ENCODE measurements at places on chromosomes 2 and 18. TPM values are rescaled to one million over a fixed set of nuclear protein-coding genes. Genes with fewer than 3 reads are reported as not detected.

The C1GALT1C1L gene
- 6.4 TPM for total RNA-seq

GRCh38 chr2:150383587-150383986 is 103.9 kb downstream of the RND3 start:
- no peak for DNase-seq

The TMEM87B gene
- total RNA-seq: 44.3 TPM

DNA sequence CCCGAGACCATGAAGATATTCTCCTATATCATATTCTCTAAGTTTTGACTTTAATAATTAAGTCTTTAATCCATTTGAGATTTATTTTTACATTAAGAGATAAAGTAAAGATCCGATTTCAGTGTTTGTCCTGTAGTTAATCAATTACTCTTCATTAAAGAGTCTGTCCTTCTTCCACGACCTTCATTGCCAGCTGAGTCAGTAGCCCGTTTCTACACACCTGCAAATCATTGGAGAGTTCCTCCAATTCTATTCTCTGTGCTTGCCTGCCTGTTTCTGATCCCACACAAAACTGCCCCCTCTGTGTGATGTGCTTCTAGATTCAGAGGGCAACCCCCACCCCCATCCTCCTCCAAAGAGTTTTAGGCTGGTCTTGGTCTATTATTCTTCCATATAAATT is 119.2 kb downstream of the KCNF1 start:
- no peak for DNase-seq

GRCh38 chr2:150911766-150912280 is 349.8 kb downstream of the RBM43 start:
- DNase-seq: peak; percentile 80

DNA sequence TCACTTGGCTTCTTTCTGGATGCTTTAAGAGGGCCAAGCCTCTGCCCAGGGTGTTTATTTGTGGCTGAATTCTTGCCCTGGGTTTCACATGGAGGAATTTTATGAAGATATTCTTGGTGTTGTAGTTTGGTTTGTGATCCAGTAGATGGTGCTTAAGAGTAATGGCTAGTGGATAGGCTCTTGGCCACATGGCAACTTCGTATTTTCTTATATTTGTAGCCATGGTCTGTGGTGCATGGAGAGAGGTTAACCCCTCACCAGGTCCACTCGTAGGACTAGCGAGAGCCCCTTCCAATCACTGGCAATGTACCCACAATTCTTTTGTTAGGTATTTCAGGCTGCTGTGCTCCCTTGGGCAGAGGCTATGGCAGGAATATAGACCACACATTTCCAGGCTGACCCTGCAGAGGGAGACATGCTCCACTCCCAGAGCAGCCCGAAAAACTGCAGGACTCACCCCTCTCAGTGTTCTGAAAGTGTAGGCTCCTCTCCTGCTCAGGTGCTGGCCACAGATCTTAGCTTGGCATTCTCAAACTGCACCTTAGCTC is 582.1 kb upstream of the SETBP1 start:
- DNase-seq: peak; percentile 29

GRCh38 chr18:24585996-24586566 is 125.6 kb downstream of the HRH4 start:
- no peak for DNase-seq

DNA sequence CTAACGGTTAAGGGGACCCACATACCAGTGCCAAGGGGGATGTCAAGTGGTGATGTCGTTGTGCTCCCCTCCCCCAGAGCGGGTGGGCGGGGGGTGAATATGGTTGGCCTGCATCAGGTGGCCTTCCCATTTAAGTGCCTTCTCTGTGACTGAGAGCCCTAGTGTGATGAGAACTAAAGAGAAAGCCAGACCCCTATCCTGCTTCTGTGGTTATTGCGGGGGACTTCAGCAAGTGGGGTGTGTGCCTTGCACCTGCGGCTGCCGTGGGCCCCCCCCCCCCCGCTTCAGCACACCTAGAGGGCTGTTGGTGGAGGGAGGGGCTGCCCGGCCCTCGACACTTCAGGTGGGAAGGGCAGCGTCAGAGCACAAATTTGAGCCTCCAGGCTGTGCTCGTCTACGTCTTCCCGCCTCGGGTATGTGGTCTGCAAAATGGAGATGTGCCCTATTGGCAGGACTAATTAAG is 6.1 kb downstream of the CTDSP1 start:
- DNase-seq: peak; percentile 20

The DYNAP gene
- not detected for total RNA-seq

DNA sequence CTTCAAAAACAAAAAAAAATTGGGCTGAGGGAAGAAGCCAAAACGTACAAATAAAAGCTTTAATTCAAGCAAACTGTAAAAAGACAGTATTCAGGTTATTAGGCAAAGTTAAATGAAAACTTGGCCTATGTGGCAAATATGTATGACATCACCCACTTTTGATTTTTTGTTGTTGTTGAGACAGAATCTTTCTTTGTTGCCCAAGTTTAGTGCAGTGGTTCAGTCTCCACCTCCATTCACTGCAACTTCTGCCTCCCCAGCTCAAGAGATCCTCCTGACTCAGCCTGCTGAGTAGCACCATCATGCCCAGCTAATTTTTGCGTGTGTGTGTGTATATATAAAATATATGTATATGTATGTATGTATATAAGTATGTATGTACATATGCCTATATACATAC is 440.4 kb upstream of the NRXN1 start:
- no peak for DNase-seq

DNA sequence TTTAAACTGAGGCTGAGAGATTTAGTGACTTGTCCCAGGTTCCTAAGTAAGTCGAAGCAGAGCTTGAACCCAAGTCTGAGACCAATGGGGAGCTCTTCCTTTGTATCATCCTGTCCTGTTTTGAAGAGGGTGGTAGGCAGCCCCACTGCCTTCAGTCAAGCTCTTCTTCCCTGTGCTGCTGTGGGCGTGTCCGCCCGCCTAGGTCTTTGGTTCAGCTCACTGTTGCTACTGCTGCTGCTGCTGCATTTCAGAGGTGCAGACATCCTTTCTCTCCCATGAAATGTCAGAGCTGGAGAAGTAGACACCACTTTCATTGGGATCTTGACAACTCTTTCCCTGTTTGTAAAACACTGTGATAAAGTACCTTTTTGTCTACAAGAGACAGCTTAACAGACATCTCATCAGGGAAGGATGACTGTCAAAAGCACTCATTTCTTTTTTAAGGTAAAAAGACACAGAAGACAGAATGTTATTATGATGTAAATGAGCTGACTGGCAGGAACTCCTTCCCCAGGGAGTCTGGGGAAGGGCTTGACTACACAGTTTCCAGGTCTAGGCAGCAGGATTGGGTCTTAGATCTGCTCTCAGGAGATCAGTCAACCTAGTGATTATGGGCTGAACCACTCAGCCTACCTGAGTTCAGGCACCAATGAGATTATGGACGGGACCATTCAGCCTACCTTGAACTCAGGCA is 91.7 kb upstream of the TRIB2 start:
- no peak for DNase-seq

DNA sequence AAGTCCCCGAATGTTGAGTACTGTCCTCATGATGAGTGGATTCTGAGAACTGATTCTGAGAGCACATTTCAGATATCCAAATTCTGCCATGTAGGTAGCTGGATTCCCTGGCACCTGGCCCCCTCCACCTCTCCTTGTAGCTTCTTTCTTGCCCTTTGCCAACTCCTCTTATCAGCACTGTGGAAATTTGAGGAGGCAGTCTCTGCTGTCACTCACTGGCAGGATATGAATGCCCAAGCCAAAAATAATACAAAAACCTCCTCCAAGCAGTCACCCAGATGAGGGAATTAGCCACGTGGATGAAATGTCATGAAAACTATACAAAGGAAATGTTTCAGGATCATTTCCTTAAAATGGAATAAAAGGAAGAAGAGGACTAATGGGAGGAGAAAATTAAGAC is 276.8 kb downstream of the SETBP1 start:
- DNase-seq: no peak

- no peak for DNase-seq
Observed at GRCh38 chr2:140851258-140851981, 1279.4 kb downstream of the LRP1B start.

The PDCD1 gene
- not detected for total RNA-seq

DNA sequence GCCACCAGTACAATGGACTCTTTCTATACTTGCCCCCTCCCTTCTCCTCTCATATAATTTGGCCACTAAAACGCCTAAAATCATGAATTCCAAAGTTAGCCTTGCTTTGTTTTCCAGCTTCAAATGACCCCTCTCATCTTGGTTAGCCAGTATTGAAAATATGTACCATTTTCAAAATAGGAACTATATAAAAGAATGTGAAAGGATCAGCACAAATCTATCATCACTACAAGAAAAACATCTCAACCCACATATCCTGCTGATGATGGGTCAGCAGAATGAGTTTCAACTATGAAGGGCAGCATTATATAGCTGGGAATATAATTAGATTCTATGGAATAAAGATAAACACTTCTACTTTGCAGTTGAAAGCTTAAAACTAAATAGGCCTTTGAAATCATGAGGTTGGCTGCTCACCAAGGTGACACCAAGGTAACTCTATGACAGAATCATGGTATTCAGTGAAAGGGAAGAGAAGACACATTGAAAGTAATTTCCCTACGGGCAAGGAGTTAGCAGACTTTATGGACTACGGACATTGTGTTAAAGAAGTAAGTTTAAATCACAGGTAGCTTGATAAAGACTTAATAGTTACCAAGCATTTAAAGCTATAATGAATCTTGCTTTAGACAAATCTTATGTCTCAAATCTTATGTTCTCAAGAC is 873.0 kb downstream of the CPS1 start:
- no peak for DNase-seq

DNA sequence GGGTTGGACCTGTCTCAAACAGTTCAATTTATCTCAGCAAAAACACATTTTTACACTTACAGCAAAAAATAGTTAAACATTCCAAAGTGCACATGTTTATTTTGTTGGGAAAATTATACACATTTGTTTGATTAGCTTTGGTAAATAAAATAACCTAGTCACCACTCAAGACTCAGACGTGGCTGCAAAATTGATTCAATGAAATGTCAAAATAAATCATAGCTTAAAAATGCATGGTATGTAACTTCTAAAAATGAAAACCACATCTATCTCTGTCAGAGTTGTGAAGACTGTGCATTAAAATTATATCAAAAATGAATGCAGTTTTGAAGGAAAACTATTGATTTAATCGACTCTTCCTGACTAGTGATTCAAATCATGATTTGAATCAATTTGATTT is 56.7 kb downstream of the GALNT14 start:
- DNase-seq: no peak

The ANKRD30B gene
- total RNA-seq: 0.59 TPM

DNA sequence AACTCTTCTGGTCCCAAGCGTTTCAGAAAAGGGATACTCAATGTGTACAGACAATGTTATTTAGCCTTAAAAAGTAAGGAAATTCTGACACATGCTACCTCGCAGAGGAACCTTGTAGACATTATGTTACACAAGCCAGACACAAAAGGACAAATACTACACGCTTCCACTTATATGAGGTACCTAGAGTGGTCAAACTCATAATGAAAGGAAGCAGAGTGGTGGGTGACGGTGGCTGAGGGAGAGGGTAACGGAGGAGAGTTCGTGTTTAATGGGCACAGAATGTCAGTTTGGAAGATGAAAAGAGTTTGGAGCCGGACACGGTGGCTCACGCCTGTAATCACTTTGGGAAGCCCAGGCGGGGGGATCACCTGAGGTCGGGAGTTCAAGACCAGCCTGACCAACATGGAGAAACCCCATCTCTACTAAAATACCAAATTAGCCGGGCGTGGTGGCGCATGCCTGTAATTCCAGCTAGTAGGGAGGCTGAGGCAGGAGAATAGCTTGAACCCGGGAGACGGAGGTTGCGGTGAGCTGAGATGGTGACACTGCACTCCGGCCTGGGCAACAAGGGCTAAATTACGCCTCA is 1.4 kb downstream of the MCM6 start:
- DNase-seq: no peak

DNA sequence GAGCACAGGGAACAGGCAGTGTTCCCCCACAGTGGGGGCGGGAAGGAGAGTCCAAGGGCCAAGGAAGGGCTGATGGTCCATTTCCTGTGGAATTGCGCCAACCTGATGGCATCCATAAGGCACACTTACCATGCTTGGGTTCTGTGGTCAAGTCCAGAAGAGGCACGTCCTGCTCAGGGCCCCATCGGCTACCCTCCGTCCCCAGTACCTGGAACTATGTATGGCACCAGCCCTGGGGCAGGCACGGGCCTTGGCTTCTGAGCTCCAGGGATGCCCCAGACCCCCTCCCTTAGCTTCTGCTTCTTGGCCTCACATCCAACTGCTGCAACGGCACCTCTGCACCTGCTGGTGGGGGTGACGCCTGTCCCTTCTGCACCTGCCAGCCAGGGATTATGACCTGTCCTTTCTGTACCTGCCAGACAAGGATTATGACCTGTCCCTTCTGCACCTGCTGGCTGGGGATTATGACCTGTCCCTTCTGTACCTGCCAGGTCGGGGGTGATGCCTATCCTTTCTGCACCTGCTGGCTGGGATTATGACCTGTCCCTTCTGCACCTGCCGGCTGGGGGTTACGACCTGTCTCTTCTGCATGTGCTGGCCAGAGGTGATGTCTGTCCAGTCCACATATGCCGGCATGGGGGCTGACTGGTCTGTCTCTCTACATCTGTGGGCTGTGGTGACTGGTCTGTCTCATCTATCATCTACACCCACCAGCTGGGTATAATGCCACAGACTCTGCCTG is 45.4 kb upstream of the SNTG2 start:
- DNase-seq: no peak

The AQP12B gene
- not detected for total RNA-seq

The VAMP8 gene
- total RNA-seq: 27.6 TPM

- DNase-seq: no peak
Observed at GRCh38 chr2:150693556-150693955, 206.1 kb upstream of the RND3 start.

GRCh38 chr2:236075802-236076201 is 92.4 kb downstream of the GBX2 start:
- no peak for DNase-seq

- peak; percentile 37 for DNase-seq
Observed at GRCh38 chr2:40173276-40173675, 278.6 kb downstream of the SLC8A1 start.

- DNase-seq: no peak
Observed at GRCh38 chr2:6341588-6342129, 524.0 kb downstream of the CMPK2 start.

DNA sequence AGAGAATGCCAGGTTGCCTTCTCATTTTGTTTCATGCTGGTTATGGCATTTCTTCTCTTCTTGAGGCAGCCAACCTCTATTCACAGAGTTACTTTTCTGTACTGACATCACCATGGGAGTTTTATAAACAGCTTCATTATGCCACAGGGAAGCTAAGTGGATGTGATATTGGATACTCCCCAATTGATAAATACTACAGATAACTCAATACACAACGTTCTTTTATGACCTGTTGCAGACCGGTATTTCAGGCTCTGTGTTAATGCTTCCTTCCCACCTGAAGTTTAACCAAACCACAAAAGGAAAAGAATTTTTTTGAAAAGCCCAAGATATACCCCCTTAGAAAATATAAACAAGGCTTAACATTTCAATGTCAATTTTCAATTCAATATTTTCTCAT is 258.3 kb upstream of the SOX11 start:
- no peak for DNase-seq

The CD8B2 gene
- not detected for total RNA-seq

The LONRF2 gene
- total RNA-seq: 0.84 TPM

Measured in RPMI7951 (cell line).